CD14-positive monocyte (primary cell): ENCODE measurements at places on chromosomes 1 and 21. TPM values are rescaled to one million over a fixed set of nuclear protein-coding genes. Genes with fewer than 3 reads are reported as not detected.

Gene ILDR2
- polyA plus RNA-seq, result not detected in 2 replicates

Gene SLC44A3
- not detected for polyA plus RNA-seq

Gene ENAH
- polyA plus RNA-seq, result not detected

Gene GUCA2A
- polyA plus RNA-seq, result not detected

Gene LCE1E
- not detected for polyA plus RNA-seq

Gene NTMT2
- polyA plus RNA-seq, result not detected

Gene GATAD2B
- 1.1 TPM for polyA plus RNA-seq

Gene VASH2
- polyA plus RNA-seq, result not detected

Gene COL16A1
- polyA plus RNA-seq, result not detected

Gene ACKR1
- polyA plus RNA-seq, result not detected

Gene ATP6V1G3
- polyA plus RNA-seq, result not detected

Gene CDCA8
- polyA plus RNA-seq, result 0.39 and 0.67 TPM in 2 replicates

Gene TMEM200B
- polyA plus RNA-seq, result not detected

Gene MNDA
- polyA plus RNA-seq, result 1,917 TPM

Gene THEM5
- polyA plus RNA-seq, result not detected

Gene KRTAP7-1
- polyA plus RNA-seq, result not detected

Gene OR10J1
- polyA plus RNA-seq, result not detected

Gene FAM72B
- 0.73 TPM for polyA plus RNA-seq

Gene RYR2
- polyA plus RNA-seq, result not detected in 2 replicates

Gene AMY2A
- polyA plus RNA-seq, result not detected

Gene KCNJ10
- polyA plus RNA-seq, result not detected
